ENCODE measurements at places on chromosomes 2 and 18.

DNA sequence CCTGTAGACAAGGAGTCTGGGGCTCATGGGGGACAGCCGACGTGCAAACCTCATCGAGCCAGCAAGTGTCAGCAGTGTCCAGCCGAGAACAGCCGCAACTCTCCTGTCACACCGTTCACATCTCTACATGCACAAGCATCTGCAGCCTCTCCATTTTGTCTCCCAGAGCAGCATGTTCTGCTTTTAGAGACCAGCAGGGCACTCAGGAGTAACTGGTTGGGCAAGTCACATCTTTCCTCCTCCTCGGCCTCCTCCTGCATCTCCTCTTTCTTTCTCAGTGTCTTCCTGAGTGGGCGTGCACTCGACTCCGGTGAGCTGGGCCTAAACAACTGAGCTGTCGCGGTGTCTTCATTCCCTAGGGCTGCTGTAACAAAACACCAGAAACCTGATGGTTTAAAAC lies 249.9 kb downstream of the SH3BP4 start:
- DNase-seq, result no peak

- no peak for DNase-seq
These were observed 42.4 kb upstream of the C1GALT1C1L start for GRCh38 chr2:43718530-43719124.

DNA sequence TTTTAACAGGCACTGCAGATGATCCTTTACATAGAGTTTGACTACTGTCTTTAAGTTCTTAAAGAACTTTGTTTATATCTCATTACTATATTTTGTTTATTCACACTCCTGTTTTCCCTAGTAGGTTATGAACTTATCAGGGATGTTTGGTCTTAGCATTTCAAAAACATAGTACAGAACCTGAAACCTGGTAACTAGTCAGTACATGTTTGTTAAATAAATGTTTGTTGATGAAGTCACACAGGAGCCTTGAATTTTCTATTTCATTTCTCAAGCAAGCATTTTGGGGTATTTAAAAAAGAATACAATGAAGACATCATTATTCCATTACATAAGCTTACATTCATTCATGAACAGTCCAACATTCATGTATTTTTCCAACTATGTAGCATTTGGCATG lies 280.3 kb upstream of the ZSWIM2 start:
- DNase-seq, result no peak

GRCh38 chr2:54176577-54176976 lies 61.2 kb downstream of the ACYP2 start:
- DNase-seq, result no peak

DNA sequence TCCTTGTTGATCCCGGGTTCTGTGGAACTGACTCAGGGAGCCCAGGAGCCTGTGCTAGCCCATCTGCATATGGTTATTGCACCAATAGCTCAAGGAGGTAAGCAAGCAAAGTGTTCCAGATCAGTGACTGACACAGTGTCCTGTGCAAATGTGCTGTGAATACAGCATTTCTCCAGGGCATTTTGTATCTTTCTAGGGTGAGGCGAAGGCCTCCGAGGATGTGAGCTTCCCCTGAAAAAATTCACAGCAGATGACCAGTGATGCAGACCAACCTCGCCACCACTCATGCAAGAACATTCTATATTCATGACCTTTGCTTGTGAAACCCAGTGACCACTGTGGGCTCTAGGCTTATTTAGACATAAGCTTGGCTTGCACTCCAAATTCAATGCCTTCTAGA lies 15.2 kb upstream of the NT5DC4 start:
- no peak for DNase-seq

- no peak for DNase-seq
These were observed 748 bp downstream of the FMNL2 start for GRCh38 chr2:152335726-152336118.

DNA sequence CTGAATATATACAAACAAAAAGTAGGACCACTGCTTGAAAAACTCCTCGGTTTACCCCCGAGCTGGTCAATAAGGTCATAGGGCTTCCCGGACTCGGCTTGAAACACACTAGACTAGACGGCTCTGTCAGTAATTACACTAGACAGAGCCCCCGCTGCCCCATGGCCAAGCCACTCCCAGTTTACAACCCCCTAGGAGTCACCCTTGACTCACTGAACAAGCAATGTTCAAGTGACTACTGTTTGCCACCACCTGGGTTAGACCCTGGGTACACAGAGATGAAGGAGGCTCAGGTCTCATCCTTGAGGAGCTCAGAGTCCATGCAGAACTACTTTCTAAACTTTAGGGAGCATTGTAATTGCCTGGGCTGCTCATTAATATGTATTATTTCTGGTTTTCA lies 13.7 kb upstream of the PRELID3A start:
- no peak for DNase-seq

- DNase-seq, result no peak
These were observed 1551.7 kb upstream of the SLC39A10 start for GRCh38 chr2:194105358-194105757.

GRCh38 chr18:12820506-12820905 lies 63.5 kb downstream of the PTPN2 start:
- DNase-seq, result no peak

DNA sequence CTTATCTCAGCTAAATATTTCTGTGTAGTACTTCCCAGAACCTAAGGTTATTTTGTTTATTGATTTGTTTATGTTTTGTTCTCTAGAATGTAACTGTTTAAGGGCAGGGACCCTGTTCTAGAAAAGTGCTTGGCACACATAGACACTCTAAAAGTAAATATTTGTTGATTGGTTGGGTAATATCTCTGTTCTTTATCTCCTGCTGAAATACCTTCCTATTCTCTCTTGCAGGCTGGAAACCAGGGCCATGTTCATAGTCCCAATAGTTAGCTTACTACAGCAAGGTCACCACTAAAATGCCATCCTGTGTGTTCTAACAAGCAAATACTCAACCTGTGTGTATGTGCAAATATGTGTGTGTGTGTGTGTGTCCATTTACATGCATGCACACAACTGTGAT lies 375.6 kb upstream of the MEIS1 start:
- no peak for DNase-seq

GRCh38 chr2:61887717-61888266 lies 664 bp downstream of the CCT4 start:
- no peak for DNase-seq

- peak; percentile 32 for DNase-seq
These were observed 42.7 kb downstream of the ACSL3 start for GRCh38 chr2:222903234-222904220.

GRCh38 chr2:98827625-98828368 lies 96.9 kb upstream of the MGAT4A start:
- no peak for DNase-seq

- no peak for DNase-seq
These were observed 301.1 kb upstream of the SMIM21 start for GRCh38 chr18:75728621-75729020.

DNA sequence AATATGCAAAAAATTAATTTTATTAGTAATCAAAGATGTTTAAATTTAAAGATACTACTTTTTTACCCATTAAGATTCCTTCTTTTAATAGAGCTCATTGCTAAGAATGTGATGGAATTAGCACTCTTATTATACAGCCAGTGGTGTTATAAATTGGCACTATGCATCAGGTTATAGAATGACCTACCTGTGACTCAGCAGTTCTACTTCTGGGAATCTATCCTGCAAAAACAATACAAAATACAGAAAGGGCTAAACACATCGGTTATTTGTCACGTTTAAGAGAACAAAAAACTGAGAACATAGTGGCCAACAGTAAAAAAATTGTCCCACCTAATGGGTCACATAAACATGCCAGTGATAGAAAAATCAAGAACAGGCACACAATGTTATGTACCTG lies 9.4 kb upstream of the ADD2 start:
- no peak for DNase-seq

DNA sequence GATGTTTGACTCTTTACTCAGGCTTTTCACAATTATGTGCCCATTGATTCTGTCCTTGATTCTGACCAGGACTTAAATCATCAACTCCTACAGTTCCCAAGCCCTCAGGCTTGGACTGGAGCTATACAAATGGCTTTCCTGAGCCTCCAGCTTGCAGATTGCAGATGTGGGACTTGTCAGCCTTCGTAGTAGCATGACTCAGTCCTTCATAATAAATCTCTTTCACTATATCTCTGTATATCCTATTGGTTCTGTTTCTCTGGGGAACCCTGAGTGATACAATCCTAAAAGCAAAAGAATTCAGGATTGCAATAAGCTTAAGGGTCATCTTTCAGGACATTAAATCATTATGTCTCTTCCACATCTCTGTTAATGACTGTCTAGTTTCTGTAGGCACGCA lies 356.6 kb downstream of the RIT2 start:
- DNase-seq, result no peak

Measured in NCI-H2029 treated with DMSO at 0.1 percent for 48 hours (cell line).